ENCODE measurements at places on chromosomes 6 and 20.
A peak's percentile ranks its signal among the peaks of the same experiment; 100 is the strongest.

DNA sequence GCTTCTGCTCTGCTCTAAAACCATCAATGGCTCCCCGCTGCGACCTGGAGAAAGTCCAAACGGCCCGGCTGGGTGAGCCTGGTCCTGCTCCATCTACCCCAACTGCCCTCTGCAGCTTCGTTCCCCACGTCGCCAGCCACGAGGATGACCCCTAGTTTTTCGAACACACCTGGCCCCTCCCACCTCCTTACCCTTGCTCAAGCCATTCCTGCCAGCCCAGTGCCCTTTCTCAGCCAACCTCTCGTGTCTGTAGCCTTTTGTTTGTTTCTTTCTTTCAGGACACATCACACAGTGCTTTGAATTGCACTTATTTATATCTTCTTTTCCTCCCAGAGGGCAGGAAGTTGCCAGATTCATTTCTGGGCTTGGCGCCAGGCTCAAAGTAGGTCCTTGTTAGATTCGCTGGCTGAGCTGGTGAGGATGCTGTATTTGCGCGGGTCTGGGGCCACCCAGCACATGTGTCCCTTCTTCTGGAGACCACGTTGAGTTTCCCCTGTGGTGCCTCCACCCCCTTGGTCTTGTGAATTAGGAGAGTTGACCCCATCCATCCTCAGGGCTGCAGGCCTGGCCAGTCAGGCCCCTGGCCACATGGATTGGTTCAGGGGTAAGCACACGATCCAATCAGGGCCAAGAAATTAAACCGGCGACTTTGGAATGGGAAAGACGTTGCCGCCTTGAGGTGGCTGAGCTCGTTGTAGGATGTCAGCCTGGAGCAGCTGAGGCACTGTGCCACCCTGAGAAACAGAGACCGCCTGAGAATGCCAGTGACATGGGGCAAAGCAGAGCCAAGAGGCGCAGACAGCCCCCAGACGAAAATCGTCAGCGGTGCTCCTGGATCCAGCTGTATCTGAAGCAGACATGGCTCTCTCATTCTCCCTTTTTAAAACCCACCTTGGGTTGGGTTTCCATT, 156.0 kb downstream of the CEBPB start:
- DNase-seq: peak; percentile 85

- DNase-seq: no peak
Observed at GRCh38 chr20:33298391-33298790, 15.4 kb downstream of the BPIFB1 start.

GRCh38 chr6:157162766-157163433, 160.4 kb downstream of the TMEM242 start:
- DNase-seq: no peak

GRCh38 chr6:168026925-168027324, 29.5 kb downstream of the KIF25 start:
- no peak for DNase-seq

DNA sequence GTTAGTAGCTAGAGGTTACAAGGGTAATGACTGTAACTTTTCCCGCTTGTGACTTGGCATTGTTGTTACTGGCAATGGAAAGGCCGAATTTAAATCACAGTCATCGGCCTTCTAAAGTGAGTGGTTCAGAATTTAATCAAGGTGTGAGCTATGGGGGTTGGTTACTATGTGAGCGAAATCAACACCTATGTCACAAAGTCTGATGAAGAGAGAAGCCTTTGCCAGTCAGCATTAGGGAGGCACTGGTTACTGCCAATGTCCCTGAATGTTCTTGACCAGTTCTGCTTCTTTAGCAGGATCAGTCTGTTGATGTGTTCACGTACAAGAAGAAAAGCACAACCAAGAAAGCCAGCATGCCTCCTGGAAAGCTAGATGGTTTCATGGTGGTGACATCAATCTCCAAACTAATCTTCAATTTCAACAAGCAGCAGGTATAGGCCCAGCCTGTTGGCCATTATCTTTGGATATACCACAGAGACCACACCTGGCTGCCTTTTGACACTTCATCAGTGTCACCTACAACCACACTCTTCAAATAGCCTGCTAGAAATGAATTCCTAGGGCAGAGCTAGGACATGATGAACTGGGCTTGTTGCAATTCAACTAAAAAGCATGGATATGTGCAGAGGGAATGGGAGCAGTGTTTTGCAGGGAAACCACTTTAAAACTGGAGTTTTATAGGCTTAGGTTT, 17.2 kb downstream of the SAMD5 start:
- no peak for DNase-seq

GRCh38 chr6:20946022-20946421, 411.8 kb downstream of the CDKAL1 start:
- no peak for DNase-seq

DNA sequence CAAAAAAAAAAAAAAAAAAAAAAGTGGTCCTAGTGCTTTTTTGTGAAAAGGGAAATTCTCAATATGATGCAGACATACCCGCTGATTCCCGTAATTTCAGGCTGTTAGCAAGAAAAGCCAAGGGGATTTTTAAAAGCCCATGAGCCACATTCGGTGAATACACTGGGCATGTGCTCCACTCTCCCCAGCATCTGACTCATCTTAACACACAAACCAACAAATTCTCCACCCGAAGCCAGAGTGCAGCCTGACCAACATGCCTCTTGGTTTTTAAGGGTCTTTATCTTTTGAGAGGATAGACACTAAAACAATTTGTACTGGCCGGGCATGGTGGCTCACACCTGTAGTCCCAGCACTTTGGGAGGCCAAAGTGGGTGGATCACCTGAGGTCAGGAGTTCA, 45.5 kb upstream of the CD83 start:
- no peak for DNase-seq

DNA sequence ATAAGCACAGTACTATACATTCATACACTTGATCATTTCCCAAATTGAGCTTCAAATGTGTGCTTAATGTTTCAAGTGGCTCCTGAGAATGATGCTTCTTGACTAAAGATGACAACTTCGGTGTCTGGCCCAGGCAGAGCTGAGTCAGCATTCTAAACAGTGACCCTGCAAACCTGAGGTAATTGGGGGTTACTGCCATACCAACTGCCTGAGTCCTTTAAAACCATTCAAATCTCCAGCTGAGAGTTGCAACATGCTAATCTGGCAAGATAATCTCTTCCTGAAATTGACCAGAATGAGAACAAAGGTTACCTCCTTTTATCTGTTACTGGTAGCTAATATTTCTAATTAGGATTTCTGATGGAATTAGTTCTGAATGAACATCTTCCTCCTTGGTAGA, 8.2 kb downstream of the BACH2 start:
- no peak for DNase-seq

- no peak for DNase-seq
Observed at GRCh38 chr6:112049026-112049799, 4.7 kb upstream of the CCN6 start.

DNA sequence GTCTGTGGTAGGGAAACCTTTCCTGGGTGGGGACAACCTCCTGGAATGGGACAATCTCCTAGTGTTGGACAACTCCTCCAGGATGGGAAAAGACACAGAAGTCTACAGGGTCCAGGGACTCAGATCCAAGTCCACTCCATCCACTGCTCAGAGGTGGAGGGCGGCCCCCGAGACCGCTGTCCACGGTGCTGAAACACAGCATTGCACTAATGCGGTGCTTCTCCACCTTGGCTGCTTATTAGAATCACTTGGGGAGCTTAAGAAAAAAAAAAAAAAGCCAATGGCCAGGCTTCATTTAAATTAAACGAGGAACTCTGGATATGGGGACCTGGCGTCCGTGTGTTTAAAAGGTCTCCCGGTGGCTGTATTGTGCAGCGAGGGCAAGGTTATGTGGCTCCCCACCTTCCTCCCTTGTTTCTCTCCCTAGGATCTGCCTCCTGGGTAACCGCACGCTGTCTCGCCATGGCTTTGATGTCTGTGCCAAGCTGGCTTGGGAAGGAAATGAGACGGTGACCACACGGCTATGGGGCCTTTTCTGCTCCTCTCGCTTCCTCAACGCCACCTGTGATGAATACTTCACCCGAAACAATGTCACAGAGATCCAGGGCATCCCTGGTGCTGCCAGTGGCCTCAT, 12.0 kb downstream of the SLC12A5 start:
- no peak for DNase-seq

DNA sequence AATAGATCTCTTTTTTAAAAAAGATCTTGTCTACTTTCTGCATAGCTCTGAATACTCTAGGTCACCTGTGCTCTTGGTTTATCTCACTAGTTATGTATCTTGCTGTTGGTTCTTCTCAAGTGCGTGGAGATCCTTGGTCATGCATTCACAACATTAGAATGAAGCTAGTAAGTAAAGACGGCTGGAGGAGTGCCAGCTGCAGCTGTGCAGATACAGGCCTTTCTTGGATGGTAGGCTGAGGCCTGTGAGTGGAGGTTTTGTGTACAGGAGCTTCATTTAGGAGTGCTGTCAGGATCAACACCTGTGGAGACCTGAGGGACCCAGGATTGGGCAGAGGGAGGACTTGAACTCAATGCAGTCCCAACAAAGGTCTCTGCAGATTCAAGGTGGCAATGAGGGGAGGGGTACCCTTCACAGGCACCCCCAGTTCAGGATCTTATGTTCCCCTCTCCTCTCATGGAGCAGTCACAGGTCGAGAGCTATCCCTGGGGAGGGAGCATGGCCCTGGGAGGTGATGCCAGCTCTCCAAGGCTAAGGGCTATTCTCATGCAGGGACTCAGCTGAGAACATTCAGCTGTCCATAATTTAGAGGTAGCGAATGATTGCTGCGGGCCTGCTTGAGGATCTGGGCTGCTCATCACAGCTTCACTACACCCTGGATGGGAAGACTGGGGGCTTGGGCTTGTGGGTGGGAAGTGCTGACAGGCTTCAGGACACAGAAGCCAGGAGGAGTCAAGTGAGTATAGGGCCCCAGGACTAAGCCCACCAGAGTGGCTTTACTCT, 98.9 kb upstream of the ENPP5 start:
- peak; percentile 30 for DNase-seq

- DNase-seq: no peak
Observed at GRCh38 chr6:136793363-136793762, 1.1 kb upstream of the MAP3K5 start.

DNA sequence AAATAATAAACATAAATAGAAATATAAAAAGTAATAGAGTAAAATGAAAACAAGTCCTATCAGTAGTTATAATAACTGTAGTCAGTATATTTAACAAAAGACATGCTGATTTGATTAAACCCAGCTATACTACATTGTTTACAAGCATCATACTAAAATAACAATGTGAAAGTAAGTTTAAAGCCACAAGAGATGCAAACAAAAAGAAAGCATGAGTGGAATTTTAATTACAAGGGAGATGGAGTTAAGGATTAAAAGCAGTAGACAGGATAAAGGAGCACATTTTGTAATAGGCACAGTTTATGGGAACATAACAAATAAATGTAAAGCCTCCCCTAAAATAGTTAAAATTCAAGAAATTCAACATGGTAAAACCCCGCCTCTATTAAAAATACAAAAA, 41.5 kb downstream of the SENP6 start:
- DNase-seq: no peak

- DNase-seq: no peak
Observed at GRCh38 chr6:115594891-115595290, 465.8 kb downstream of the FRK start.

DNA sequence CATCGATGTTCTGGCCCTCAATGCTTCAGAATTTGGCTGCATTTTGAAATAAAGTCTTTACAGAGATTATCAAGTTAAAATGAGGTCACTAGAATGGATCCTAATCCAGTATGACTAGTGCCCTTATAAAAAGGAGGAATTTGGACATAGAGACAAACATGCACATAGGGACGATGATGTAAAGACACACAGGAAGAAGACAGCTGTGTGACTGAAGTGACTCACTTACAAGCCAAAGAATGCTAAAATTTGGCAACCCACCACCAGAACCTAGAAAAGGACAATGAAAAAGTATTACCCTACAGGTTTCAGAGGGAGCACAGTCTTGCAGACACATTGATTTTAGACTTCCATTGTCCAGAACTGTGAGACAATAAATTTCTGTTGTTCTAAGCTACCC, 322.8 kb upstream of the GJE1 start:
- DNase-seq: no peak

DNA sequence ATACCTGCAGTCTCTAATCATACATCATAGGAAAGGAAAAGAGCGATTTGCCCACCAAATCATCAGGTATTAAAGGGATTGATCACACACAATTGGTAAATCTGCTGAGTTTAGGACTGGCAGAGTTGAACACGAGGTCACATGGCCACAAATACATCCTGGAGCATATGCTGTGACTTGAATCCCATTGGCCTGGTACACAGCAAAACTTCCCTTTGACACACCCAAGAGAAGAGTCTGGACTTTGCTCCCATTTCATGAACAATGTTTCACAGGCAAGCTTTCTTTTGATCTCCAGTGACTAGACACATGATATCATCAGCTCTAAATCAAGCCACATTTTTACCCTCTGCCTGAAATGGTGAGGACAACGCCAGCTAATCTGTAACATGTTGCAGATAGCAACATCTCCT, 117.9 kb downstream of the ISM1 start:
- no peak for DNase-seq

GRCh38 chr20:61236713-61237112, 15.3 kb upstream of the CDH4 start:
- DNase-seq: no peak

GRCh38 chr20:47656318-47656717, 129.0 kb downstream of the SULF2 start:
- DNase-seq: no peak

- DNase-seq: no peak
Observed at GRCh38 chr6:6332811-6333244, 12.4 kb upstream of the F13A1 start.

DNA sequence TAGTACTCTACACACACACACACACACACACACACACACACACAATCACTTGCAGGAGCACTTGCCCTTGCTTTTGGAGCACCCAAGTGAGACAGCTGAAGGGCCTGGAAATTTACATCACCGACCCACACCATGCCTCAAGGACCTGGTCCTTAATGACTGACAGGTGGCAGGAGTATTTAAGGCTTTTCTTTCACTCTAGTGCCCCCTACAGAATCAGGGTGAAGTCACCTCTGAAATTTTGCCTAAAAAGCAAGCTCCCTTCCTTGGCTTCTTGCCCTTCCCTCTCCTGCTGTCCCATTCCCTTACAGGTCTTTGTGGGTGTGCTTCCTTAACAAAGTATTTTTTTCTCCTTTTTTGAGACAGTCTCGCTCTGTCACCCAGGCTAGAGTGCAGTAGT, 353.5 kb upstream of the IRAK1BP1 start:
- no peak for DNase-seq

DNA sequence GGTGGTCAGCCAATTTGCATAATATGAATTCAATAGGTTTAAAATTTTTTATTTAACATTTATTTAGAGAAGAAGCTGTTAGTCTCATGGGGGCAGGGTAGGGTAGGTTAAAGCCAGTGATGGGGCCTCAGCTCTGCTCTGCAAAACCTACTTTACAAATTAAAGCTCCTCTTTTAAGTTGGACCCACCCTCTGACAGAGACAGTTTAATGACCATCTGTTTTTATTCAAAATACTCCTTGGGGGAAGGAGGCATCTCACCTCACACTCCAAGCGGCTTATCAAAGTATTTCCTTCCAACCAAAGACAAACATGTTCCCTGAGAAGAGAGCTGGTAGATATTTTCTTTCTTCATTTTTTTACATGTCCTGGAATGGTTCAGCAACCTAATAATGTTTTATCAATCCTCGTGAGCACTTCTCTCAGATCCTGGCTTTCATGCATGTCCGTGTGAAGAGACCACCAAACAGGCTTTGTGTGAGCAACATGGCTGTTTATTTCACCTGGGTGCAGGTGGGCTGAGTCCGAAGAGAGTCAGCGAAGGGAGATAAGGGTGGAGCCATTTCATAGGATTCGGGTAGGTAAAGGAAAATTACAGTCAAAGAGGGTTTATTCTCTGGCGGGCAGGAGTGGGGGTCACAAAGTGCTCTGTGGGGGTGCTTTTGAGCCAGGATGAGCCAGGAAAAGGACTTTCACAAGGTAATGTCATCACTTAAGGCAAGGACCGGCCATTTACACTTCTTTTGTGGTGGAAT, 184.7 kb downstream of the GJA1 start:
- DNase-seq: no peak

GRCh38 chr6:105759946-105760345, 326.2 kb upstream of the PRDM1 start:
- DNase-seq: no peak
